ENCODE measurements at places on chromosomes 6 and 20.
A peak's percentile ranks its signal among the peaks of the same experiment; 100 is the strongest.

- no peak for DNase-seq
Observed at GRCh38 chr6:135014353-135014832, 40.2 kb downstream of the HBS1L start.

- no peak for DNase-seq
Observed at GRCh38 chr6:150450918-150451317, 82.1 kb downstream of the IYD start.

DNA sequence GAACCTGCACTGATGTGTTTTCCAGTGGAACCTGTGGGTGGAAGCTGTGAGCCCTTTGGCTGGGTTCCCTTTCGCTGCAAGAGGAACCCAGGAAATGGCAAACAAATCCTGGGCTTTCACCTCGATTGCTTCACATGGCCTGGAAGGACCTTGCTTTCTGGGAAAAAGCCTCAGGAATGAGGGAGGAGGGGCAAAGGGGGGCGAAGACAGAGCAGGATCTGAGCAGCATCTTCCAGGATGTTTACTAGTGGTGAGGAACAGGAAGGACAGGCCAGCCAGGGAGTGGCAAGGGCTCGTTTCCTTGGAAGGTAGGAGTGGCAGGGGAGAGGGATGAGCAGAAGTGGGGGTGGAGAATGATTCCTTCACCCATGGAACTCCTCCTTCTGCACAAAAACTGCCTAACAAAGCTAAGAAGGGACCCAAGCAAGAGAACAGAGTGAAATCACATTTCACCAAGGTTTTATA, 5.9 kb downstream of the SLC2A10 start:
- DNase-seq = no peak

DNA sequence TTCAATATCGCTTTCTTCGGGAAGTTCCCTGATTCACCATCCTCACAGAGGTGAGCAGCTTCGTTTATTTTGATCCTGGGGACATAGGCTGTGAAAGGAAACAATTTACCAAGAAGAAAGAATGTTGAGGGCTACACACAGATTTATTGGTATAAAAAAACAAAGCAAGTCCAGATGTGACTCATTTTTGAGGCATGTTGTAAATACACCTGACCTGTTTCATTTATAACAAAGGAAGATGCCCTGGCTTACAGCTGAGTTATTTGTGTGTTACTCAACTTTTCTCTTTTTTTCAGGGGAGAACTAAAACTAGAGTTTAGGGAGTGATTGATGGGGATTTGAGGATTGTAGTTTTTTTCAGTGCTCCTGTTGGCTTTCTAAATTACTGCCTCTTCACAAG, 489.5 kb downstream of the CBLN4 start:
- DNase-seq = no peak

DNA sequence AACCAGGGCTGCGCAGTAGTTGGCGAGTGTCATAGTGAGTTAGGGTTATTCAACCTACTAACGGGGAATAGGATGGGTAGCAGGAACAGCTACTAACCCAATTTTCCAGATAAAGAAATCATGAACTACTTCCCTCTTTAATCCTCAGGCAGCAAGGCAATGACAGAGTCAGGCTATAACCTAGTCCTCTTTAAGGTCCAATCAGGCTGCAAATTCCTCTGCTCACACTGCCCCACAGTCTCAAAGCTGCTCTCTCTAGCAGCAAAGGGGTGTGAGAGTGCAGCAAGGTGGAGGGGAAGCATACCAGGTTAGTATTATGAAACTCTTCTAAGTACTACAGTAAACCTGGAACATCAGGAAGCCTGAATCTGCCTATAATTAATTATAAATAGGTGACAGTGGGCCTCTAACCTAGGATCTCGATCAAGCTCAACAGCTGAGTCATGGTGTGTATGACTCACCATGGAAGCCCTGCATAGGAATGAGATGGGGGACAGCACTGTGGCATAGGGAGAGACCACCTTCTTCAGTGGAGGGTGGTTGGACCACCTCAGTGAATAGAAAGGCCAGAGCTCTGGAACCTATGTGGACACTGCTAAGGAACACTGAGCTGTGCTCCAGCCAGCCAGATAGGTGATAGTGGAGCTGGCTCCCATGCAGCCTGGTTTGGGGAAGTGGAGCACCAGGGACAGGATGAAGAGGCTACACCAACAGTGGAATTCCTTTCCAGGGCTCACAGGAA, 7.9 kb downstream of the PEX6 start:
- no peak for DNase-seq

DNA sequence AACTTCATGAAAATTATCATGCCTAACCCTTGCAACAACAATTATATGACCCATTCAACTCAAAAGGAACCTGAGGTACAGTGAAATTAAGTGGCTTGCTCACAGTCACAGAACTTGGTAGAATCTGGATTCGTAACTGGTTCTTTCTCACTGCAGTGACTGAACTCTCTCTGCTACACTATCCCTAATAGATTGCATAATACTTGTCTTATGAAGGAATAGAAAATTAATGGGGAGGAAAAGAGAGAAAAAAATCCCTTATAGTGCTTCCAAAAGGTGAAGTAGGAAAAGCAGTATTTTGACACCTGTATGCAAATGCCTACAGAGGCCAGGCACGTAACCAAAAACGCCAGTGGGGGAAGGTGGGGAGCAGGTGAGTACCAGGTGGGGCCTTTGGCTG, 186.6 kb downstream of the LY86 start:
- no peak for DNase-seq

- DNase-seq = peak; percentile 19
Observed at GRCh38 chr6:158279615-158280014, 32.6 kb upstream of the TULP4 start.

GRCh38 chr20:44309763-44310663, 989 bp downstream of the FITM2 start:
- peak; percentile 26 for DNase-seq

GRCh38 chr6:169391473-169392071, 137.9 kb upstream of the THBS2 start:
- no peak for DNase-seq

DNA sequence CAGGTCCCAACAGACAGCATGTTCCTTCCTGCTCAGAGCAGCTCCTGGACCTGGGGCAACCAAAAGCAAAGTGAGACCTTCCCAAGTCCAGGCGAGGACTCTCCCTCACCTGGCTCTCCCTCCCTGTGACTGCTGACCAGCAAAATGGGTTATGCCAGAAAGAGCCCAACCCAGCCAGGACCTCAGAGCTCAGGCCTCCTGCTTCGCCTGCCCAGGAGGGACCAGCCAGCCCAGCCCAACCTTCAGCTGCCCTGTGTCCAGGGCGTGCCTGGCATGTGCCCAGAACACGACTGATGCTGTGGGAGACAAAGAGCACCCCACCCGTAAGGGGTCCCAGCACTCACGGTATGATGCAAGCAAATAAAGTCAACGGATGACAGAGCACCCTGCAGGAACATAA, 74.0 kb upstream of the CST7 start:
- no peak for DNase-seq

DNA sequence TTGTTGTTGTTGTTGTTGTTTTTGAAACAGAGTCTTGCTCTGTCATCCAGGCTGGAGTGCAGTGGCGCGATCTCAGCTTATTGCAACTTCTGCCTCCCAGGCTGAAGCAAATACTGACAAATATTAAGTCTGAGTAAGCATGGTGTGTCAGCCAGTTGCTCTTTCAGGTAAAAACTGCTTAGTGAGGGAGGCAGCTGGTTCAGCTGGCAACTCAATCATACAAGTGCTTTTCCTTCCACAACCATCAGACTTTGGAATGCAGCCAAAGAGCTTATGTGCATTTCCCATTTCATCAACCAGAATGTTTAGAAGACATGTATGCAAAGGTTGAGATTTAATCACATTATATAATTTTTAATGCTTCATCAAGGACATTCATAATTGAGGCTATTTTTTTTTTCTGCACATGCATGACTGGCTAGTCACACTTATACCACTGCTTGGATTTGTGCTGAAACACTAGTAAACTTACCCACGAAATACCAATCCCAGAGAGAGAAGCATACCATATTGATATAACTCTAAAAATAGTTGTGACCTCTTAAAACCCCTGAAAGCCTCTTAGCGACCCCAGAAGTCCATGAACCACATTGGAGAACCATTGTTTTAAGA, 56.0 kb downstream of the CLIC5 start:
- no peak for DNase-seq

DNA sequence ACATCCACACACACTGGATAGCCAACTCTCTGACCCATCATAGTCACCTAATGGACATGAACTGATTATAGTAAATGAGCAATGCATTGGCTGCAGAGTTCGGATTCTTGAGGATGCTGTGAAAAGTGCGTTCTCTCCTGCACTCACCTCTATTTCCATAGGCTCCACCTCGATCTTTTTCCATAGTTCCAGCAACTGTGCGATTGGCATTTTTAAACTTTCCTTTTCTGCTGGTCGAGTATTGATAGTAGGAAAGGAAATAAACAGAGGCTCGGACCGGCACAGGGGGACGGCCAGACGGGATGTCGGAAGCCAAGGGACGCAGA, 94.4 kb downstream of the RNASET2 start:
- no peak for DNase-seq

GRCh38 chr6:6728169-6728941, 139.8 kb downstream of the LY86 start:
- DNase-seq = no peak

DNA sequence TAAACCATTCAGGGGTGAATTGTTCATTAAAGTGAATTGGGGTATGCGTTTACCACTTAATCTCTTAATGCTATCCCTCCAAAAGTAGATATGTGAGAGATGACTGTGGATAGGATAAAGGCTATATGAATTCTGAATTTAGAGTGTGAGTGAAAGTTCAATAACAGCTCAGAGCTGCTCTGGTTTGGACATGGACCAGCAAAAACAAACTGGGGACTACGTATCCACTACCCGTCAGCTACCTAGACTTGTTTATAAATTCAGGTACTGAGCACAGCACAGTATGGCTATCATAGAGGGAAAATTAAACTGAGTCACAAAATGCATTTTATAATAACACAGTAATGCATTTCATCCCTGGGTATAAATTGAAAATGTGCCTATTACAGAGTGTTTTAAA, 44.4 kb downstream of the HDDC2 start:
- DNase-seq = no peak

DNA sequence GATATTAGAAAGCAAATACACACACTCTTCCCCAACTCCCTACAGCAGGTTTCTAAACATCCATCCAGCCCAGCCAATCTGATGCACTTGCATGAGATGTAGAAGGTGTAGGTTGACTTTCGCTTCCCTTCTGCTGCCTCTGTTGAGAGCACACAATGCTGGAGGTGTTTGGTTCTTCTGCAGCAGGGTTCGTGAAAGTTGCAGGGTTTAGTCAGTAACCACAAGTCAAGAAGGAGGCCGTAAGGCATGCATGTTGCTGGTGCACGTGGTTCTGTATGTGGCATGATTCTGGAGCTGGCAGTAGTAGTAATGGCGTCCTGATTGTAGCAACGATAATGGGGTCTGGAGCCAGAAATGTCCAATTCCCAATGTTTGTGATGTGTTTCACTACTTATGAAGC, 53.0 kb downstream of the DEK start:
- no peak for DNase-seq

DNA sequence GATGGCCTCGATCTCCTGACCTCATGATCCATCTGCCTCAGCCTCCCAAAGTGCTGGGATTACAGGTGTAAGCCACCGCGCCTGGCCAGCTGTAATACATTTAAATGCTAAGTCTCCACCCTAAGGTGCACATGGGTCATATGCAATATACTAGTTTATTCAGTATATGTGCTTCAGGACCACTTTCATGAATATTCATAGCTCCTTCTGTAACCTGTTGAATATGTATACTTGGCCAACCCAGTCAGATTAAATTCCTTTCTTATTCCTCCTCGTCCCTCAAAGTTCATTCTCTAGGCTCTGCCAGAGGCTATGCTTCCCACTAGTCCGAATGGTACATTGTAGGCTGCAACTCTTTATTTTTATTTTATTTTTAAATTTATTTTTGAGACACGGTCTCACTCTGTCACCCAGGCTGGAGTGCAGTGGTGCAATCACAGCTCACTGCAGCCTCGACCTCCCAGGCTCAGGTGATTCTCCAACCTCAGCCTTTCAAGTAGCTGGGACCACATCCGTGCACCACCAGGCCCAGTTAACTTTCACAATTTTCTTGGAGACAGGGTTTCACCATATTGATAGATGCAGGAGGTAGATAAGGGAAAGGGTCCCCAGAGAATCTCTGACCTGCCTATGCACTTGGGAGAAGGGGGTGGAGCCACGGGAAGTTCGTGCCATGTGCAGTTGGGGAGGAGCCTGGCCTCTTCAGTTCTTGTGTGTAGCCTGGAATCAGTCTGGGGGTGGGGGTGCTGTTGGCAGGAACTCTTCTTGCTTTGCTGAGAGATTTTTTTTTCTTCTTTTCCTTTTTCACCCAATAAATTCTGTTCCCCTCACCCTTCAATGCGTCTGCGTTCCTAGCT, 41.3 kb upstream of the DDR1 start:
- no peak for DNase-seq

DNA sequence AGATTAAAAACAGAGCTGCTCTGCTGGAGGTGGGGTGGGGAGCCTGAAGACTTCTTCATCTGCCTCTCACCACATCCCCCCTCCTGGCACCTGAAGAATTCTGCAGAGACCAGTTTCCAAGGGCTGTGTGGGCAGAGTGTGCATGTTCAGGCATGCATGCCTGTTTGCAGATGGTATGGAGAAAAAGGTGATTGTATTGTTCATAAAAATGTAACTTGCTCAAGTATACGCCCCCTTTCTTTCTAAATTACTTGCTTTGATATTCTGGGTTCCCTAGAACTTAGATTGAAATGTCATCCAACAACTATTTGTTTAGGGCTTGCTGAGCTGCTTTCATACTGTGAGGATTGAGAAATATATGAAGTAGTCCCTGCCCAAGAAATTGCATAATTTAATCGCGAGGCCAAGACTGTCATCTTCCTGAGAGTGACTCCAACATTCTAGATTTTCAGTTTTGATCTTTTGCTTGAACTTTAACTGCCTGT, 83.6 kb downstream of the LCA5 start:
- no peak for DNase-seq

GRCh38 chr6:7912024-7912423, 1.4 kb upstream of the TXNDC5 start:
- no peak for DNase-seq

DNA sequence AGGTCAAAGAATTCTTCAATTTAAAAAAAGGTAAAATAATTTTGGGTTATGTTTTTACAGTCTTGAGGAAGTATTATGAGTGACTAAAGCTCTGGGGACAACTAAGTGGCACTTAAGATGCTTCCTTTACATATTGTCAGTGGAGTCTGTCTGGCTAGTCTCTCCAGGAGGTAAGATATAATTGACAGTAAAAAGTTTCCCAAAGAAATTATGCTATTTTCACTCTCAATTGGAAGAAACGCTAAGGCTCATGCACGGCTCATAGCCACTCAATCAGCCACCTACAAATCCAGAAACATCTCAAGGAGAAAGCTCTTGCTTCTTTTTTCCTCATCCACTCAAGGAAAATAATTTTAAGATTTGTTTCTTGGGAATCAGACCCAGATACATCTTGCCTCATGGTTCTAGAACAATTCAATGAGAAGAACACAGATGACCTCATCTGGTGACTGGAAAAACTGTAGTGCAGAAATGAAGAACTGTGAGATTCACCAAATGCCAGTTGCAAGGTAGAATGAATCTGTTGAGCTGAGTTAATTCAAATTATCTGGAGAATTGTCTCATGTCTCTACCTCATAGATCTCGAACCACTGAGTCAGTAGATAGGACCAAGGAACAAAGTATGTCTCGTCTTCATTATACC, 252.9 kb downstream of the TPBG start:
- DNase-seq = no peak

- DNase-seq = no peak
Observed at GRCh38 chr6:130513770-130514169, 148.0 kb downstream of the TMEM200A start.
